Activated naive CD8-positive, alpha-beta T cell treated with anti-CD3 and anti-CD28 coated beads, Interleukin-2, amount 50 U/mL, for 24 hours (primary cell): ENCODE measurements at places on chromosomes 7 and 10.

DNA sequence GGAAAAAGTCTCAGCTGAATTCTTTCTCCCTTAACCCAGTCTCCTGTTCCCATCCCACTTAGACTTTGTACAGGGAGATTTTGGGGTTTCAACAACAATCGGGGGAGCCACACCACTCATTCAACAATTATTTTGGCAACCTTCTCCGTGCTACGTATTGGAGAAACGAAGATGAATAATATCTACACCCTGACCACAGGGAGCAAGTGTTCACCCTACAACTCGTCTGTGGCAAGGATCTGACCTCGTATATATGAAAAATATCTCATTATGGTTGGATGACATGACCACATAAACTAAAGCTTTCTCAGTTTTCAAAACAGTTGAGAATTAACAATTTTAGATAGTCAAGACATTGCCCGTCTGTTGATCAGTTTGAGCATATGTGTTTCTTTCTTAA lies 302.1 kb downstream of the CACNA2D1 start:
- DNase-seq, result no peak

DNA sequence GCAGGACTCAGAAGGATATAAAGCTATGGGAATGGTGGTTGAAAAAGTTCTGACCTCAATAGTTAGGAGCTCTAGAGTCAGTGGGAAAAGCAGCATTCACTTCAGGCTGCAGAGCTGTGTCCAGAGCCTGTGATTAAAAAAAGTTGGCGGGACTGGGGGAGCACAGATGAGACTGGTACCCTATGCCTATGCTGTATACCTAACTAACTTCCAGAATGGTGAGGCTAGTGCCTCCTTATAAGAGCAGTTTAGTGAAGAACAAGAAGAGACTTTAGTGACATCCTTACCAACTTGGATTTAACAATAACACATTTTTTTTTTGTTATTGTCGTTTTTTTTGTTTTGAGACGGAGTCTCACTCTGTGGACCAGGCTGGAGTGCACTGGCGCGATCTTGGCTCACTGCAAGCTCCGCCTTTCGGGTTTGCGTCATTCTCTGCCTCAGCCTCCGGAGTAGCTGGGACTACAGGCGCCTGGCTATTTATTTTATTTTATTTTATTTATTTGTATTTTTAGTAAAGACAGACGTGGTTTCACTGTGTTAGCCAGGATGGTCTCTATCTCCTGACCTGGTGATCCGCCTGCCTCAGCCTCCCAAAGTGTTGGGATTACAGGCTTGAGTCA lies 6.6 kb upstream of the ZNF282 start:
- no peak for DNase-seq

DNA sequence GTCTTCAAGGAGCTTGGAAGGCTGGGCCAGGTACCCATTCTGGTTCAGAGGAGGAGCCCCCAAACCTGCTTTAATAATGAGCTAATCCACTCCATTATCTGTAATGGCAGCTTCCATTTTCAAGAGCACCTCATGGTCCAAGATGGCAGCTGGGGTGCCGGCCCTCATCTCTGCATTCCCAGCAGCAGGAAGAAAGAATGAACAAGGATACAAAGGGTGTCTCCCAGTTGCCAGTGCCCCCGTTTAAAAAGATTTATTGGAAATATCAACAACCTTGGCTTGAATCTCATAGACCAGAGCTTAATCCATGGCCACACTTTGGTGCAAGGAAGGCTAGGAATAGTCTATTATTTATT lies 8.5 kb downstream of the LAT2 start:
- DNase-seq, result no peak

- no peak for DNase-seq
Measured at GRCh38 chr7:116630357-116630756, 41.6 kb upstream of the MET start.

DNA sequence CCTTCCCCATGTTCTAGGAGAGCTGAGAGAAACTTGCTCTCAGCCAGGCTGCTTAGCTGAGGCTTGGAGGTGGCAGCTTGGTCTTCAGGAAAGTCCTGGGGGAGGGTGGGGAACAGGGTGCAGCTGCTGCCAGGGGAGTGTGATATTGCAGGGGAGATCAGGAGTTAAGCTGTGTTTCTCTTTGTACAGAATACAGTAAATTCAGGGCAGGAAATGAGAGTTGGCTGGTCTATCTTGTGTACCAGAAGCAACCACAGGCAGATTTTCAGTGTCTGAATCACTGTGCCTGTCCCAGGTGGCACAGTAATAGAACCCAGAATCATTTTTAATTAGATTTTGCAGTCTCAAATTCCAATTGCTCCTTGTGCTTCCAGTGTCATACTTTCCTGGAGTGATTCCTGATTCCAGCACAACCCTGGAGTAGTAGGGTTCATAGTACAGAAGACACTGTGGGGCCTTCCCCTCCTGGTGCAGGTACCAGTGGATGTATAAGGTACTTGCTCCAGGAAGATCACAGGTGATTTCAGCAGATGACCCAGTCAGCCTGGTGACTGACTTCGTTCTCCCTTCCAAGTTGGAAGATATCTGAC lies 94.0 kb upstream of the TARP start:
- no peak for DNase-seq

DNA sequence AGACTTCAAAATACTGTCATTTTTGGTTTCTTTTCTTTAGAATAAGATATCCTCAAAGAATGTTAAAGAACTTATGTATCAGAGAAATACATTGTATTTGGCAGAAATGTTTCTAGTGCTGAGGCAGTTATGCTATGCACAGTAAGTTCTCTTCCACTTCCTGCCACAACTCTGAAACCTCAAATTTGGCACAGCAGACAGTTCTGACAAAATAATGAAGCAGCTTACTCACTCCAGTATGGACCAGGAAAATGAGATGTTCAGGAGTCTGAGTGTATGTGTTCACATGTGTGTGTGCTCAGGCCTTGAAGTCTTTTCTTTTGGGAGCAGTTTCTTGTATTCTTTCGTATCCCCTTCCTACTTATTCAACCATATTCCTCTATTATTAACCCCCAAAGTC lies 197.0 kb upstream of the AGK start:
- no peak for DNase-seq

GRCh38 chr10:1709161-1709560 lies 28.2 kb downstream of the ADARB2 start:
- DNase-seq, result no peak

- peak; percentile 61 for DNase-seq
Measured at GRCh38 chr7:50304911-50305582, 531 bp downstream of the IKZF1 start.

DNA sequence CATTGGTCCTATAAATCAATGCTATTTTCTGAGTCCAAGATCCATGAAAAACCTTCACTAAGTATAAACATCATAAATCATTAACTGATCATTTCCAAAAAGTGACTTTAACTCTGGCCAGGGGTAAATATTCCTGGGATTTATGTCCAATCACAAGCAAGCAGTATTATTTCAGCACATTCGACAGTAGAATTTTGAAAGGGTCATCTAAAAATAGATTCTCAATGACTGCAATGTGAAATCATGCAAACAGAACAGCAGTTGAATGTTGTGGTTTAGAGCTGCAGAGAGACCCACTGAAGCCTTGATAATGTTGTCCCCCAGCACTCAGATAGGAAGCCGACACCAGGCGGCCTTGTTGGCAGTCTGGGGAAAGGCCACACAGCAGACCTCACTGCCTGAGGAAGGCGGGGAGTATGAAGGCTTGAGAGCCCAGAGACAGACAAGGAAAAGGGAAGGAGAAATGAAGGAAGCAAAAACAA lies 38.1 kb downstream of the FAM107B start:
- no peak for DNase-seq

DNA sequence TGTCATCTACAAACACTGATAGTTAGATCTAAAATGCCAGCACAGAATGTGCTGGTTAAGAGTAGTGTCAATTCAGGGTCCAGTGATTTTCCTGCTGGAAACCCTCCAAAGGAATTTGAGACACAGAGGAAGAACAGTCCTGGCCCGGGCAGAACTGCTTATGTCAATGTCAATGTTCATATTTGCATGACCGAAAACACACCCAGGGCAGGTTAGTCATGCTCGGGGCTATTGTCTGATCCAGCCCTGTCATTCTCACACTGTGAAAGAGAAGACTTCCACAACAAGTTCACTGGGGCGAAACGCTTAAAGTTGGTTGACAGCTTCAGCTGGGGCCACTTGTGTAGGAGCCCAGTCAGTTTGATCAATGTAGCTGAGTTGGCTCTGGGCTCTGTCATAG lies 139.3 kb downstream of the C1GALT1 start:
- DNase-seq, result no peak

DNA sequence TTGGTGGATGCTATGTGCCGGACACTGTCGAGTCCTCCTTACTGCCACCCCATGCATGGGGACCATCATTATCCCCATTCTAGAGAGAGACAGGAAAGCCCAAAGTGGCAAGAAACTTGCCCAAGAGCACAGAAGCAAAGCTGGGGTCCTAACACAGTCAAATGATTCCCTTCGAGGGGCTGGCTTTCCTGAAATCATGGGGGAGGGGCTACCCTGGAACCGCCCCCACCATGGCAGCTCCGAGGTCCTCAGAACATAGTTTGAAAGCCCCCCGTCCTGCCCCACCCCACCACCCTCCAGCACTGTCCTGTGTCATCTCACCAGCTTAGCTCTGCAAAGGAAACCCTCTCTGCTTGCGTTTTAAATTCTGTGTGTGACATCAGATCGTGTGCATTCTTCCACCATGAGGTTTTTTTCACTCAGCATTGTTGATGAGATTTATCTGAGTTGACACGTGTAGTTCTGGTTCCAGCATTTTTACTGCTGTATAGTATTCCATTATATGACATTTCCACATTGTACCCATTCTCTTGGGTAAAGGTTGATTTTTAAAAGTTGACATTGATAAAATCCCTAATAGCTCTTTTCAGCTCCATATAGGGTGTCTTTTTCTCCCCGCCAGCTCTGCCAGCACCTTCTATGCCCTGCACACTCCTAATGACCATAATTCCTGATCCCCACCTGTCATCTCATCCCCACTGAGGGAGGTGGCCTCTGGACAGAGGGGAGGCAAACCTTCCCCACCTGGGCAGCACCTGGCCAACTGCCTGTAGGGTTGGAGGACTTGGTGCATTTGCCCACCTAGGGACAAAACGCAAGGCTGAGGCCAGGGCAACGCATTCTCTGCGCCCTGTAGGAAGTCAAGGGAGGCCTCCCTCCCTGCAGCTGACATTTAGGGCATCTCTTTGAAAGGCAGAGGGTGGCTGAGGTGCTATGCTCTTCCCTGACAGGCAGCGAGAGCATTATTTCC lies 100.2 kb upstream of the GPR26 start:
- no peak for DNase-seq

- no peak for DNase-seq
Measured at GRCh38 chr7:90951986-90952954, 312.0 kb upstream of the FZD1 start.

- no peak for DNase-seq
Measured at GRCh38 chr7:33044986-33045385, 17.6 kb downstream of the NT5C3A start.

GRCh38 chr7:52273685-52274610 lies 761.5 kb upstream of the POM121L12 start:
- DNase-seq, result no peak

DNA sequence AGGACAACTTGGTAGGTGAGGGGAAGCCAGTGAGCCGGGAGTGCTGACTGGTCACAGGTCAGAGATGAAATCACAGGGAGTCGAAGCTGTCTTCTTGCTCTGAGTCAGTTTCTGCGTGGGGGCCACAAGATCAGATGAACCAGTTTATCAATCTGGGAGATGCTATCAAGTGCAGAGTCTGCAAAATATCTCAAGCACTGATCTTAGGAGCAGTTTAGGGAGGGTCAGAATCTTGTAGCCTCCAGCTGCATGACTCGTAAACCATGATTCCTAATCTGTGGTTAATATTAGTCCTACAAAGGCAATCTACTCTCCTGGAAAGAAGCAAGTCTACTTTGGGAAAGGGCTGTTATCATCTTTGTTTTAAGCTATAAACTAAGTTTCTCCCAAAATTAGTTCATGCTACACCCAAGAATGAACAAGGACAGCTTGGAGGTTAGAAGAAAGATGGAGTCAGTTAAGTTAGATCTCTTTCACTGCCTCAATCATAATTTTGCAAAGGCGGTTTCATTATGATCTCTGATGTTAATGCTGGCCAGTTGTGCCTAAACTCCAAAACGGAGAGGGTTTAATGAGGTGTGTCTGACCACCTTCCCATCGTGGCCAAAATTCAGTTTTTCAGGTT lies 8.4 kb upstream of the LMOD2 start:
- DNase-seq, result no peak

DNA sequence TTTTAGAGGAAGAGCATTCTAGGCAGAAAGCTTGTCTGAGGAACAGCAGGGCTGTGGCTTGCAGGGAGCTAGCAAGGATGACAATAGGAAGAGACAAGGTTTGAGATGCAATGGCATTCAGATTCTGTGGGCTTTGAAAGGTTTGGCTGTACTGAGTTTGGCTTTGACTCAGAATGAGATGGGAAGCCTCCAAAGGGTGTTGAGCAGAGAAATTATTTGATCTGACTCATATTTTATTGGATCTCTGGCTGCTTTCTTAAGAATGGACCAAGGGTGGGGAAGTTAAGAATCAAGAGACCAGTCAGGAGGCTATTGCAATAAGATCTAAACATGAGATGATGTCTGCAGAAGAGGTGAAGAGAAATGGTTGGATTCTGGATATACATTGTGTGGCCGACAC lies 273.2 kb downstream of the CDK14 start:
- DNase-seq, result no peak

DNA sequence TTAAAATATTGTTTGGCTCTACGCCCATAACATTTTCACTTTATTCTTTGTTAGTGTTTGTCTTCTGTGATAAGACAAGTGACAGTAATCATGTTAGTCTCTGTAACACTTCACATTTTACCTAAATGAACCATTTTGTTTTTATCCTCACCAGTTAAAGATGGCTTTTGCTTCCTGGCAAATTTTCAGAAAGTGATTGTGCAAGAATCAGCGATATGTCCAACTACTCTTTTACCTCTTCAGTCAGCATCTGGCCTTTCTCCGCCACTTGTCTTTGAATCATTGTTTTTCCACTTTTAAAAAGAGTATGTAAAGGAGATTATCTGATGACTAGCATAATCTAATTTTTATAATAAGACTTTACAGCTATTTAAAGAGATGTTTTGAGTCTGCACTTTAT lies 3.5 kb downstream of the DGKB start:
- no peak for DNase-seq

DNA sequence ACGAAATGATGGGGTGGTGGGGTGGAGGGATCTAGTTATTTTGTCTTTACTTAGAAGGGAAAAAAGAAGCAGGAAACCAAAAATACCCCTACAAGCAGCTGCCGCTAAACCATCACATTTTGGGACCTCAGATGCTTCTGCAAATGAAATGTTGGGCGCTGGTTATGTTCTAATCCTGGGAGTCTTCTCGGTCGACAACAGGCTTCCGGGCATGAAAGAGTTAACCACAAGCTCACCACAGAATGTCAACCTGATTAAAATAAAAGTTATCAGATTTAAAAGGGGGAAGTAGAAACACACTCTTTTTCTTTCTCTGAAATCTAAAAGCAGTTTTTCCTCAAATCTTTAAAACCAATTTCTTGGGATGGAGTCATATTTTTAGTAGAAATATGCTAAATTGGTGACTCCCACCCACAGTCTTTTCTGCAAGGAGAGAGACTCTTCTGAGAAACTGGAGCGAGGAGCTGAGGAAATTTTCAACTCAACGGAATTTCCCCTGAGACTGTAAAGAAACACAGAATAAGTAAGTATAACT lies 16.8 kb downstream of the IL2RA start:
- peak; percentile 51 for DNase-seq

- DNase-seq, result no peak
Measured at GRCh38 chr7:92158660-92159575, 20.0 kb downstream of the LRRD1 start.

- peak; percentile 52 for DNase-seq
Measured at GRCh38 chr10:28367929-28368484, 65.1 kb upstream of the MPP7 start.
